Stimulated activated CD4-positive, alpha-beta T cell treated with anti-CD3 and anti-CD28 coated beads, Interleukin-1b, Interleukin-23, amount 100 ng/mL, for 1 hour (primary cell): ENCODE measurements at places on chromosomes 6 and 20.

DNA sequence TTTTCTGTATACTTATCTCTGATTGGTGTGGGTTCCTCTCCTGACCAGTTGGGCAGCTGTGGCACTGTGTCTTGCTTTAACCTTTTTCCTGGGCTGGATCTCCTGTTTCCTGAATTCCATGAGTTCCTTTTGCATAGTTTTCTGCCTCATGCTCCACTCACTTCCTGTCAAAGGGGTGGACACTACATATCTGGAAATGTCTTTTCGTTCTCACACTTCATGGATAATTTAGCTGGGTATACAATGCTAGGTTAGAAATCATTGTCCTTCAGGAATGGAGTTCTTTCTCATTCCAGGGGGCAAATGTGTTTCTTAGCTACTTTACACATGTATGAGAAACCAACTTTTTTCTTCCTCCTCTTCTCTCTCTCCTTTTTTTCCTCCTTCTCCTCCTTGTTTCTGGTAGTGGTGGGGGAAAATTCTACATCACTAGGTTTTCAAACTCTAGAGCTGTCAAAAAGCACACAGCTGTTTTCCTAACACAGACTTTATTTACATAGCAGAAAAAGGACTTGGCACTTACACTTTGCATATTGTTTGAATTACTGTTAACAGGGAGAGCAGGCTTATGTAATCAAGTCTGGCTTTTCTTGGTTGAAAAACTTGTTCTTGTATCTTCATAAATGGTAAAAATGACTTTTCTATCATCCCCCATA is 9.0 kb upstream of the DDX27 start:
- no peak for DNase-seq

DNA sequence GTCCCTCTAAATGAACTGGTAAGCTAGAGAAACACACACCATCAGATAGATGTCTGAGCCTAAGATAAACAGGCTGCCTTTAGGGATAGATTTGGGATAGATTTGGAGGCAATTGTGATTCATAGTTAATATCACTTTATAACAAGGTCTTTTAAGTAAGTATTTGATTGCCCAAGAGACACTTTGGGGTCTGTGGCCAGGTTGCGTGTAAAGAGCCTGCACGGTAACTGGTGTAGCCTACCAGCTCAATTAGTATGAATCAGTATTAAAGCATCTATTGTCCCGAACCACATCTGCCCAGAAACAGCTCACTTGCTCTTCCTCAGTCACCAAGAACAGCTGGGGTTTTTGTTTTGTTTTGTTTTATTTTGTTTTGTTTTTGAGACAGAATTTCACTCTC is 193.3 kb downstream of the SASH1 start:
- no peak for DNase-seq

GRCh38 chr6:98581705-98582104 is 252.7 kb upstream of the POU3F2 start:
- no peak for DNase-seq

DNA sequence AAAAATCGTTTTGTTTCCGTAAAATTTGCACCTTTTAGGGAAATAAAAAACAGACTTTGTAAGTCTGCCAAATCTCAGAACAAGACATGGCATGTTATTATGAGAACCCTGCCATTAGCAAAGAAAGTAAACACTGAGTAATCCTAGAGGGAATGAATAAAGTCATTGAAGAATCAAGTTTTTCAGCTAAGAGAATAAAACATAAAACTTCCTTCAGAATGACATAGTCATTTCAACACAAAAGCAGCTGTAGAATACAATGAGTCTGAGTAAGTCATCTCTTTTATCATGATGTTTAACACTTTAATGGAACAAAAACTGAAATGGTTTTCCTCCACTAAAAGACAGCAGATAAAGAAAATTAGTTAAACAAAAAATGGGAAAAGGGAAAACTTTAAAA is 10.3 kb upstream of the DST start:
- no peak for DNase-seq

DNA sequence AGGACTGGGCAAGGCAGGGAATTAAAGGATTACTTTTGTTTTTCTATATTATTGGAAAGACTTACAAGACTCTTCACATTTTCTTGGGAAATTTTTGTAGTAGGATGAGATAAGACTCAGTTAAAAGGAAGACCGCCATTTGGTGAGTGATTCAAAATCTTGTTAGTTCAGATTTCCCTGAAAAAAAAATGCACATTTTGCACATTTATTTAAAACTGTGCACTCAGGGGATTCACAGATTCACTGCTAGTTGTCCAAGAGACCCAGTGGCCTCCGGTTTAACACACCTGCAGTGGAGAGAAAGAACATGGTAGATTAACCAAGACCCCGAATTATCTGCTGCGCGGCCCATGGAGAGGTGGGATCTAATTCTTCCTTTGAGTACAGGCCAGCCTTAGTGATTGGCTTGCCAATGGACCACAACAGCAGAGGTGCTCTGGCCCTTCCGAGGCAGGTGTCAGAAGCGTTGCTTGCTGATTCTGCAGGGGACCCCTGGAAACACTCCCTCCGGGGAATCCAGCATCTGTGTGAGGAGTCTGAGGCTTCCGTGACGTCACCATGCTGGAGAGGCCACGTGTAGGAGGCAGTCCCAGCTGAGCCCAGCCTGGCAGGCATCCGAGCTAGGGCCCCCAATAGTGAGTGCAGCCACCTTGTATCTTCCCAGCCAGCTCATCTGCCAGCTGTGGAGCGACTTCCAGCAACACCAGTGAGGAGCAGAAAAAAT is 68.9 kb downstream of the ZNF217 start:
- no peak for DNase-seq

- DNase-seq: no peak
Measured at GRCh38 chr6:56109149-56109548, 138.2 kb downstream of the COL21A1 start.

GRCh38 chr20:63826753-63827152 is 4.3 kb downstream of the ZBTB46 start:
- no peak for DNase-seq

DNA sequence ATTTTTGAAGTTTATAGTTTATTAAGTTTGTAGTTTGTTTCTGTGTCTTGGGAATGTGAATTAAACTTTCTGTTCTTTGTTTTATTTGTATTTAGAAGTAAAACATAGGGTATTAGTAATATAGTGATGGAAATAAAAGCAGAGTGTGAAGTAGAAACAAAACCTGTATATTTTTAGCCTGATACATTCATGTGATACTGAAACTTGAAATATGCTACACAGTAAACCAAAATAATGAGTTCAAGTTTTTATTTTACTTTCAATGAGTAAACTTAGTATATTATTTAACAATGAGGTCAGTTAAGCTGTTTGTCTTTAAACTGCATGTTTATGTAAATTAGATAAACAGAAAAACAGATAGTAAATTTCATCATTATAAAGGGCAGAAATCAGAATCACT is 1592.6 kb downstream of the GRIK2 start:
- DNase-seq: no peak

DNA sequence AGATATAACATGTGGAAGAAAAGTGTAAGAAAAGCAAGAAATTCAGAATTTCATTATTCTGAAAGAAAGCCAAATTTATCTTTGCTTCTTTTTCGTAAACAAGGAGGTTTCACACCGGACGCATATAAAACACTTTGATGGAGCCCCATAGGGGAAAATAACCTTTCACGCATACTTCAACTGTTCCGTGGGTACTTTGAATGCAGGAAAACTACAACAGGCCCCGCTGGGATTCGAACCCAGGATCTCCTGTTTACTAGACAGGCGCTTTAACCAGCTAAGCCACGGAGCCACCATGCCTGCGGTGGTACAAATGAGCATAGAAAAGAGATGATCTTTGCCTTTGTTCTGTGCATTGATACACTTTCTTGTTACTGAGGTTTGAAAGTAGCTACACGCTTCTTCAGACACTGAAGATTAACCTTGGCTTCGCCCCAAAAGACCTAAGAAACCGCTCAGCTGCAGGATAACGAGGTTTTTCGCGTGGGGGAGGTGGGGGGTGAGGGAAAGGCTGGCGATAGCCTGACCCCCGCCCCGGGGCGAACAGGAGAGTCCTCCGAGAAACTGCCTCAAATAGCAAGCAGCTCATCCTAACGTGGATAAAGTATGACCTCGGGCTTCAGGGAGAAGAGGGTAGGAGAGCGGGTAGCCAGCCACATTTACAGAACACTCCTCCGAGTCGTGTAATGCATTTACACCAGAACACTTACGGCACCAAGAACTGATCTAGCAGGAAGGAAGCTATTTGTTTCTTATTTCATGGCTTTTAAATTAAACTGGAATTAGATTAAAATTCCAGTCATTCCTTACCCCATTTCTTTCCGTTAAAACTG is 5.3 kb upstream of the HMGN4 start:
- DNase-seq: peak; percentile 92

DNA sequence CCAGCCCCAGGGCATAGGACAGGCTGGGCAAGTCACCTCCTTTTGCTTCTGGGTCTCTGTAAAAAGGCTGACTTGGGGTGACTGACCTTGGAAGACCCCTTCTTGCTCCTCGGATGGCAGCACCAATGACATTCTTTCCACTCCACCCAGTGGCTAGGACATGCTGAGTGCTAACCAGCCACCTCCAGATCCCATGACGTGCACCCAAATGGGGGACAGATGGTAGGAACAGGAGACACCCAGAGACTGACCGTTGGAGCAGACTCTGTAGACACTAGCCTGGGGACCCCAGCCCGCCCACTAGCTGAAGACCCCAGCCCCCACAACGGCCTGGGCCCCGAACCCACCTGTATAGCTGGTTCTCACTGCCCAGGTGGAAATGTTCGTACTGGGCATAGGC is 38.3 kb downstream of the ANGPT4 start:
- no peak for DNase-seq

GRCh38 chr6:100796049-100796823 is 84.9 kb downstream of the ASCC3 start:
- no peak for DNase-seq

DNA sequence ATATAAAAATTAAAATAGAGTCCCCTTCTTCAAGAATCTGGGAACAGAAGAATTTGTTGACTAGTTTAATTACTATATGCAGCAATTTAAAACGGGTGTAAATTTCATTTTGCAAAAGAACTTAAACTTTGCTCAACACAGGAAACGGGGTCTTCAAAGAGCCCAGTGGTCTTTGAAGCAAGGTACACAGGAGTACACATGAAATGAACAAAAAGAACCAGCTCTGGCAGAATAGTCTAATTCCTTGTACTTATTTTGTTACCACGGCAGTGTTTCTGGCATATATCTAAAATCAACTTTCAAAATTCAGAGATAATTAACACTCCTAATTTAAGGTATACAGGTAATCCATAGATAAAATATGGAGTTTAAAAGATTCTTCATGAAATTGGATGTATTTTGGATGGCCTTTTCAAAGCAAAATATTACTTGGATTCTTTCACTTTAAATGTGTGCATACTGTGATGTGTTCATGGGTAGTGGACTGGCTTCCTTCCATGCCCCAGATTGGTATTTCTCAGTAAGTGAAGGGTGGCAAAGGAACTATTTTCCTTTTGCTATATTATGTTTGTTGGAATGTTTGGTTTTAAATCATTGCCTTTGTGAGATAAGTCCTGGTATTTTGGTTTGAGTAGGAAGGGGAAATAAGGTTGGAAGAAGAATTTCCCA is 96.8 kb upstream of the THEMIS start:
- no peak for DNase-seq

DNA sequence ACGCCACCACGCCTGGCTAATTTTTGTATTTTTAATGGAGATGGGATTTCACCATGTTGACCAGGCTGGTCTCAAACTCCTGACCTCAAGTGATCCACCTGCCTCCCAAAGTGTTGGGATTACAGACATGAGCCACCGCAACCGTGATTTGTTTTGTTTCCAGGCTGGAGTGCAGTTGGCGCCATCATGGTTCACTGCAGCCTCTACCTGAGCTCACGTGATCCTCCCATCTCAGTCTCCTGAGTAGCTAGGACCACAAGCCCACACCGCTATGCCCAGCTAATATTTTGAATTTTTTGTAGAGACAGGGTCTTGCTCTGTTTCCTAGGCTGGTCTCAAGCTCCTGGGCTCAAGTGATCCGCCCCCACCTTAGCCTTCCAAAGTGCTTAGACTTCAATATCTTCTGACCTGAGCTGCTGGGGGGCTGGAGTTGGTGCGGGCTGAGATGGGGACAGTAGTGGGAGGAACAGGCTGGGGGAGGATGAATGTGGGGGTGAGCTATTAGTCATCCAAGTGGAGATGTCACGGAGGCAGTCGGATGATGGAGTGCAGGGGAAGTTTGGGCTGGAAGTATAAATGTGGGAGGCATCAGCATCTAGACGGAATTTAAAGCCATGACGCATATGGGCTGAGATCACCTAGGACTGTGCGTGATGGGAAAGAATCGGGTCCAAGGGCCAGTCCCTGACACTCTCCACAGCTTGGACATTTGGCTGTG is 23.1 kb upstream of the ZMYND8 start:
- DNase-seq: no peak

- no peak for DNase-seq
Measured at GRCh38 chr20:57136734-57137133, 129.7 kb downstream of the BMP7 start.

GRCh38 chr20:50283922-50284810 is 93.5 kb downstream of the CEBPB start:
- DNase-seq: no peak

GRCh38 chr20:63435552-63435951 is 36.9 kb downstream of the KCNQ2 start:
- DNase-seq: no peak

GRCh38 chr6:27962506-27962905 is 5.5 kb downstream of the OR2B6 start:
- no peak for DNase-seq

DNA sequence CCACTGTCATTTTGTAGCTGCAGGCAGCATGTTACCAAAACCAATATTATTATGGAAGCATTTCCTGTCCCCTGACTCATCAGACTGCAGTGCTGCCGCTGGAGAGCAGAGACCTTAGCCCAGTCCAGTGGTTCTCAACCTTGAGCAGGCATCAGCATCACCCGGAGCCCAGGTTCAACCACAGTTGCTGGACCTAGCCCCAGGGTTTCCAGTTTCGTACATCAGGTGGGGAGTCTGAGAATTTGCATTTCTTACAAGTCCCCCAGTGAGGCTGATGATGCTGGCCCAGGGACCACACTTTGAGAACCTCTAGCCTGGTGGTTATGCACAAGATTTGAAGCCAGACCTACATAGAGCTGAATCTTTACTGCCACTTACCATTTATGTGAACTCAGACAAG is 47.3 kb downstream of the LY86 start:
- DNase-seq: no peak

DNA sequence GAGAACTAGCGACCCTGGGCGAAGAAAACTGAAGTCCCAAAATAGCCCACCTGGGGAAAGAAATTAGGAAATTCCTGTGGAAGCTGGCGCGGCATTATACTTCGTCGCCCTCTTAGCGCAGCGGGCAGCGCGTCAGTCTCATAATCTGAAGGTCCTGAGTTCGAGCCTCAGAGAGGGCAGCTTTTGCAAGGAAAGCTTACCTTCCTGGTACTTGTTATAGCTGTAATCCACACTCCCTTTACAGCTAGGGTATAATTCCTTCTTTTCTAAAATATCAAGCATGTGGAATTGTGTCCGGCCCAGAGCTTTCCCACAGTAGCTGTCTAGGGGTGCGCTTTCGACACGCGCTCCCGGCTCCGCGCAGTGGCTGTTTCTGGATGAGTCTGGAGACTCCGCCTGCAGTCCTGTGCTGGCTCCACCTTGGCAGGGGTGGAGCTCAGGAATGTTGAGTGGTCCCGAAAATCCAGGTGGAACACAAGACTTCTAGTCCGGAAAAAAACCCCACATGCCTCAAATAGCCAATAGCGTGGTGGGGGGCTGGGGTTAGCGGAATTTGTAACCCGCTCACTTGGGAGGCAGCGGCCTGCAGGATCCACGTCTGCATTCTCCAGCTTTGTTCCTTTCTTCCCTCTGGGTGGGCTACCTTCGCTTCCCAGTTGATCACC is 83.7 kb upstream of the ZNF322 start:
- DNase-seq: no peak
